ENCODE measurements at places on chromosomes 3 and 15.
A peak's percentile ranks its signal among the peaks of the same experiment; 100 is the strongest.

DNA sequence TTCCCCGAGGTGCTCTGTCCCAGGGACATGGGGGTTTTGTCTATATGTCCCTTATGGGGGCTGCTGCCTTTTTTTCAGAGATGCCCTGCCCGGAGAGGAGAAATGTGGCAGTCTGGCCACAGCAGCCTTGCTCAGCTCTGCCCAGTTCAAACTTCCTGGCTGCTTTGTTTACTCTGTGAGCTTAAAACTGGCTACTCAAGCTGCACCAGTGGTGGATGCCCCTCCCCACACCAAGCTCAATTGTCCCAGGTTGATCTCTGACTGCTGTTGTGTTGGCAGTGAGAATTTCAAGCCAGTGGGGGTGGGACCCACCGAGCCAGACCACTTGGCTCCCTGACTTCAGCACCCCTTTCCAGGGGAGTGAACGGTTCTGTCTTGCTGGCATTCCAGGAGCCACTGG, 188.9 kb downstream of the STXBP5L start:
- no peaks in the 10 kb centered on the region for H3K36me3 ChIP-seq
- no peak overlapping the region for H3K4me3 ChIP-seq
- no peaks in the 10 kb centered on the region for H3K4me1 ChIP-seq
- H3K27me3 ChIP-seq: no peaks in the 10 kb centered on the region

GRCh38 chr3:42697289-42698051, 5.1 kb downstream of the HHATL start:
- H3K4me3 ChIP-seq: no peak overlapping the region
- H3K27me3 ChIP-seq: no peaks in the 10 kb centered on the region
- no peak overlapping the region for H3K27ac ChIP-seq
- no peak for DNase-seq
- peaks cover 7% of the 10 kb centered on the region for H3K4me1 ChIP-seq

GRCh38 chr3:18656410-18656809, 231.3 kb upstream of the SATB1 start:
- H3K4me3 ChIP-seq: no peak overlapping the region
- H3K27ac ChIP-seq: no peak overlapping the region
- DNase-seq: no peak

DNA sequence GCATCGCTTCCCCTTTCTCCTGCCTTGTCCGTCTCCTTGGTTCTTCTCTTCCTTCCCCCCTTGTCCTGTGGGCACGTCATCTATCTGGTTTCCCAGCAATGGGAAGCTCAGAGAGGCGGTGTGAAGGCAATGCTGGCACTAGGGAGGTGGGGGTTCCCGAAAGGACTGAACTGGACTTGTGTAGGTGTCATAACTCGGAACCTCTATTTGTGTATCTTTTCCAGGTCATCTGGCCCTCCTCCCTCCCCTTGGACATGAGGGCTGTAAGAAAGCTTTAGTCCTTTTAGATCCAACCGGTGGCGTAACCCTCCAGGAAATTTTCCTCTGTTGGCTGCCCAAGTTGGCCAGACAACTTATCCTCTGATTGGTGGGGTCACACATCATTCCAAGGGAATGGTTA, 231.5 kb upstream of the TLE3 start:
- no peak overlapping the region for H3K27ac ChIP-seq
- H3K27me3 ChIP-seq: no peaks in the 10 kb centered on the region
- H3K36me3 ChIP-seq: no peaks in the 10 kb centered on the region
- H3K4me3 ChIP-seq: no peak overlapping the region
- DNase-seq: no peak
- peaks cover 15% of the 10 kb centered on the region for H3K4me1 ChIP-seq

DNA sequence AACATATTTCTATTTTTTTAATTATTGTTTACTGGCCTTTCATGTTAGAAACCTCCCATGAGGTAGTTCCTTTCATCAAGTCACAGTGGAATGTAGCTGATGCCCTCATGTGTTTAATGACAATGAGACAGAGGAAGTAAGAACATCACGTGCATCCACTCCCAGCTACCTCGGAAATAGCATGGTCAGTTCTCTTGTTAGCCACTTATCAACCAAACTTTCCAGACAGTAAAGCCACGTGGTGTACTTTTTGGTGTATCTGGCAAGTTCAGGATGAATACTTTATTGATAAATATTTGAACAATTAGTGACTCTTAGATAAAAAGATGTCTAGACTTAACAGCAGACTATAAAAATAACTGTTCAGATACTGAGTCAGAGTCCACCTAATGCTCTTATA, 781.7 kb downstream of the MECOM start:
- H3K27ac ChIP-seq: no peak overlapping the region
- DNase-seq: no peak
- no peaks in the 10 kb centered on the region for H3K27me3 ChIP-seq
- no peaks in the 10 kb centered on the region for H3K36me3 ChIP-seq

DNA sequence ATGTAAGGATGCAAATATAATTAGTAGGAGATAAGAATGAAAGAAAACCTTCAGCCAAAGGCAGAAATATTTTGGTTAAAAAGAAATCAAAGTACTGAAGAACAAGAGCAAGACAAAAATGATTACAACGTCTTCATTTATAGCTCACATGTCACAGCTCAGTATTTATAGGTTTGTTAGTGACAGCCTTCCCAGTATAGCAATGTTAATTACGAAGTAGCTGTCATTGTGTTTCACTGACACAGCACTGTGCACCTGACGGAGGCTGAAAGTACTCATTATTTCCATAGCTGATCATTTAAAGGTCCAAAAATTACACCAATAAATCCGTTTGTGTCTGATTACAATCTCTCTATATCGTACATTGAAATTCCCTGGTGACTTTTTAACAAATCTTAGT, 561 bp upstream of the OSTN start:
- H3K36me3 ChIP-seq: no peaks in the 10 kb centered on the region
- DNase-seq: no peak
- no peak overlapping the region for H3K27ac ChIP-seq
- H3K27me3 ChIP-seq: no peaks in the 10 kb centered on the region
- H3K4me1 ChIP-seq: no peaks in the 10 kb centered on the region

DNA sequence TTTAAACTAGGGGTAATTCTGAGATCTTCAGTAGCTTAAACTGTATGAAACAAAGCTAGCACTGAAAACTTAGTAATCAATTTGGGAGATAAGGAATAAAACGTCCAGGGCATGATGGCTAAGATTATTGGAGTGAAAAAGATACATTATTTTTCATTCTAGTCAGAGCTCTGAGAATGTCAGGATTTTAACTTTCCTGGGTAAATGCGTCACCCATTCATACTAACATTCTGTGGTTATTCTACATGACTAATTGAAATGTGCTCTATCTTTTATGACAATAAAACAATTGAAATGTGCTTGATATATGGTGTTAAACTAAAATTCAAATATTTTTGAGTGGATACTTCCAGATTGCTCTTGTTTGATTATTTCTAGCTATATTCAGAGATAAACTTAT, 626.0 kb downstream of the EDEM1 start:
- no peak overlapping the region for H3K27ac ChIP-seq
- DNase-seq: no peak
- H3K4me3 ChIP-seq: no peak overlapping the region
- no peaks in the 10 kb centered on the region for H3K27me3 ChIP-seq

- H3K4me1 ChIP-seq: peaks cover 22% of the 10 kb centered on the region
- H3K27ac ChIP-seq: no peak within 1 kb of the TSS
- H3K4me3 ChIP-seq: peak within 1 kb of the TSS; percentile 46
- no peaks in the 10 kb centered on the region for H3K36me3 ChIP-seq
- H3K27me3 ChIP-seq: peaks cover 25% of the 10 kb centered on the region
These were observed at the start of gene VWA5B2 for GRCh38 chr3:184229394-184230080. Gene VWA5B2, plus strand, starts transcription at chr3:184229585. Its CDS starts 944 bp downstream, at chr3:184230529.

DNA sequence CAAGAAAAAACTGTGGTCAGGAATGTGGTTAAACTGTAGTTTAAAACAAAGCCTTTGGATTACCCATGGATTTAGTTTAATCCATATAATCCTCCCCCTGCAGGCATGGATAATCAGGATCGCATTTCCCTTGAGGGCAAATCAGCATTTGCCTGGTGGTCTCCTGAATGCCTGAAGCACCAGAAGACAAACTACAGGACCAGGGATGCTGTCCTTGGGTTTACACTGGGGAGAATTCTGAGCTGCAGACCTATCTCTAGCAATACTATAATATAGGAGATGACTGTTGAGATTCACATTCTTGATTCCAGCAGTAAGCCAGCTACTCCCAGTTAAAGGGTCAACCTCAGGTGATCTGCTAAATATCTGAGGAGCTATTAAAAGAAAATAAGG, 10.6 kb downstream of the PIK3CB start:
- H3K36me3 ChIP-seq: peaks cover 7% of the 10 kb centered on the region
- H3K27ac ChIP-seq: no peak overlapping the region
- no peaks in the 10 kb centered on the region for H3K27me3 ChIP-seq
- no peaks in the 10 kb centered on the region for H3K4me1 ChIP-seq
- H3K4me3 ChIP-seq: no peak overlapping the region
- DNase-seq: no peak

DNA sequence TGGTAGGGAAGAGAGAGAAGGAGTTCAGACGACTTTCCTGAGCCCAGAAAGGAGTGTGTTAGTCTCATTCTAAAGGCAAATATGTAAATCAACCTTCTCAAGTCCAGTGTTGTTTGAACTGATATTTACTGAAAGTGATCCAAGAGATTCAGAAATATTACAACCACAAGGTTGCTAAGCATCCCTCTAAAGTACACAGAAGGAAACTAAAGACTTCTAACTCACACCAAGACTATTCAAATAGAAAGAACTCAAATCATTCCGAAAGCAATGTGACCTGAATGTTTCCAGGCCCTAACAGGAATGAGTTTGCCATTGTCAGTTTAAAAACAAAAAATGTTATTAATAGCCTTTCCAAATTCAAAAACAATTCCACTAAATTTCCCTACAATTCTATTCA, 56.9 kb upstream of the VGLL3 start:
- H3K27me3 ChIP-seq: no peaks in the 10 kb centered on the region
- H3K4me3 ChIP-seq: no peak overlapping the region
- no peaks in the 10 kb centered on the region for H3K36me3 ChIP-seq

DNA sequence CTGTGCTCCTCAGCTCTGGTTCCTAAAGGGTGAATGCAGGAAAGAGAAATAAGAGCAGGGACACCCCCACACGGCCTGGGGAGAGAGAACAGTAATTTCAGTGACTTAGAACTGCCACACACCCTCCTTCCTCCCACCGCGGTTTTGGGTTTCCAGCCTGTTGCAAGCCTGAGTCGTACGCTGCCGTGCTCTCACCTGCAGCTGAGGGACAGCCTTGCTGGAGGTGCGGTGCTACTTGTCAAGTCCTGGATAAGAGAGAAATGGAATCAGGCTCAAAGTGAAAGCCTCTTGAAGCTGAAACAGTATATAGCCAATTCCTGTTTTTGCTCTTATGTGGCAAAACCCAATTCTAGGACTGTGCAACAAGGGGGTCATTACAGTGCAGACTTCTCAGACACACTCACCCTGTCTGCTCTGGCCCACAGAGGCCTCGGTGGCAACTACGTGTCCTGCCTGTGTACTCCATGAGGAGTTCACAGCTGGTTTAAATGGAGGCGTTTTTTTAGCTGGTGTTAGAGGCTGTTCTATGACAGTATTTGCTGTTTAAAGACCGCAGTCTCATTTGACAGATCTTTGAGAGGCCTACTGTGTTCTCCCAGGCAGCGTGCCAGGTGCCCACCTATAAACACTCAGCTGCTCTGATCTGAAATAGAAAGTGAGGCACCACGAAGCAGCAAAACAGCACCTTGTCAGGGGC, 42.9 kb downstream of the TBC1D2B start:
- peak overlapping the region; percentile 84 for H3K27ac ChIP-seq
- H3K4me3 ChIP-seq: no peak overlapping the region
- peaks cover 2% of the 10 kb centered on the region for H3K36me3 ChIP-seq
- no peaks in the 10 kb centered on the region for H3K27me3 ChIP-seq
- DNase-seq: peak; percentile 85

DNA sequence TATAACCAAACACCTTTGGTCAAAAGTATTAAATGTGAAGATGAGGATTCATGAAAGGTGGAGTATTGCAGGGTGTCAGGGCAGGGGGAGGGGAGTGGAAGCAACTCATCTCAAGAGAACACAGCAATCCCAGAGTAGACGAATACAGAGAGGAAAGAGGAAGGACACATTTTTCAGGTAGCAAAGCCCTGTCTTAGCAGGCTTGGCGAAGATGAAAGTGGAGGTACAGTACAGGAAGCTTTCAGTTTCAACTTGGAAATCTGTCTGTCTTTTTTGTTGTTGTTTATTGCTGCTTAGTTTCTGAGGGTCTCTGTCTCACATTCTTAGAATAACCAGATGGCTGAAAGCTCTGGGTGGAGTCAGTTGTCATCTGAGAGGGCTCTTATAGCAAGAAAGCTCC, 80.8 kb upstream of the GPR149 start:
- H3K4me3 ChIP-seq: no peak overlapping the region
- no peak for DNase-seq
- H3K4me1 ChIP-seq: no peaks in the 10 kb centered on the region
- no peaks in the 10 kb centered on the region for H3K36me3 ChIP-seq

- H3K4me3 ChIP-seq: no peak overlapping the region
- H3K36me3 ChIP-seq: no peaks in the 10 kb centered on the region
- H3K4me1 ChIP-seq: no peaks in the 10 kb centered on the region
- H3K27me3 ChIP-seq: no peaks in the 10 kb centered on the region
These were observed 18.4 kb upstream of the OPA1 start for GRCh38 chr3:193574488-193575070.

DNA sequence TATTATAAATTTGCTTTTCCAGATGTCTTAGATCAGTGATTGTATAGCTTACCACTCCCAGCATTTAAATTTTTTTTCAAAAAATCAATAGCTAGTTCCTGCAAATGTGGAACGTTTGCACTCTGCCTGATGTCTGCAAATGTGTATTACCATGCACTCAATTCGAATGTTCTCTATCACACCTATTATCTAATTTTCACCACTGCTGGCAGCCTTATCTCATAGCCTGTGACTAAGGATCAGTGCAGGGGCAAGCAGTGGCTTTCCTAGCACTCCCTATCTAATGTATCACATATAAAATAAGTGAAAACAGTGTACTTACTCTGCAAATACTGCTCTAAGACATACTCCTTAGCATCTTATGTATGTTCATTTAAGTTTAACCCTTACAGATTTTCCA, 196.3 kb upstream of the PLSCR5 start:
- no peak overlapping the region for H3K4me3 ChIP-seq
- no peak for DNase-seq
- no peaks in the 10 kb centered on the region for H3K27me3 ChIP-seq
- H3K4me1 ChIP-seq: no peaks in the 10 kb centered on the region

GRCh38 chr3:119652306-119653033, 7.9 kb downstream of the POPDC2 start:
- H3K4me3 ChIP-seq: no peak overlapping the region
- H3K27me3 ChIP-seq: no peaks in the 10 kb centered on the region
- no peaks in the 10 kb centered on the region for H3K36me3 ChIP-seq
- no peak for DNase-seq

GRCh38 chr3:100899440-100900091, 93.7 kb downstream of the ABI3BP start:
- no peaks in the 10 kb centered on the region for H3K36me3 ChIP-seq
- no peak overlapping the region for H3K27ac ChIP-seq
- peaks cover 9% of the 10 kb centered on the region for H3K4me1 ChIP-seq
- no peaks in the 10 kb centered on the region for H3K27me3 ChIP-seq
- DNase-seq: no peak

Measured in upper lobe of left lung (tissue), 6 donors.